ENCODE measurements at places on chromosomes 1 and 21.

DNA sequence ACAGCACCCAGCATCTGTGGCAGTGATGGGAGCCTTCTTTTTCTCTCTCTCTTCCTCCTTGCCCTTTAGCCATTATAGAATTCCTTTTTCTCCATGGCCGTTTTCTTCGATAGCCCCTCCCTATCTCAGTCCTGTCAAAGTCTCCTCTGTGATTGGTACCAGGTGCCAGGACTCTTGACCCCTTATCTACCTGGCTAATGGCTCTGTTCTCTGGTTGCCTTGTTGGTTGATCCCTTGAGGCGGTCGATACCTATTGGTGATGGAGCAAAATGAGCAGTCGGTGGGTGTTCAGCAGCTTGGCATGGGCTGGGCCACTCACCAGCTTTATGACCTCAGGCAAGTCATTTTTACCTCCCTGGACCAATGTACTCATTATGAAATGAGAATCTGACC is 2.0 kb downstream of the ATF3 start:
- no peak for DNase-seq

DNA sequence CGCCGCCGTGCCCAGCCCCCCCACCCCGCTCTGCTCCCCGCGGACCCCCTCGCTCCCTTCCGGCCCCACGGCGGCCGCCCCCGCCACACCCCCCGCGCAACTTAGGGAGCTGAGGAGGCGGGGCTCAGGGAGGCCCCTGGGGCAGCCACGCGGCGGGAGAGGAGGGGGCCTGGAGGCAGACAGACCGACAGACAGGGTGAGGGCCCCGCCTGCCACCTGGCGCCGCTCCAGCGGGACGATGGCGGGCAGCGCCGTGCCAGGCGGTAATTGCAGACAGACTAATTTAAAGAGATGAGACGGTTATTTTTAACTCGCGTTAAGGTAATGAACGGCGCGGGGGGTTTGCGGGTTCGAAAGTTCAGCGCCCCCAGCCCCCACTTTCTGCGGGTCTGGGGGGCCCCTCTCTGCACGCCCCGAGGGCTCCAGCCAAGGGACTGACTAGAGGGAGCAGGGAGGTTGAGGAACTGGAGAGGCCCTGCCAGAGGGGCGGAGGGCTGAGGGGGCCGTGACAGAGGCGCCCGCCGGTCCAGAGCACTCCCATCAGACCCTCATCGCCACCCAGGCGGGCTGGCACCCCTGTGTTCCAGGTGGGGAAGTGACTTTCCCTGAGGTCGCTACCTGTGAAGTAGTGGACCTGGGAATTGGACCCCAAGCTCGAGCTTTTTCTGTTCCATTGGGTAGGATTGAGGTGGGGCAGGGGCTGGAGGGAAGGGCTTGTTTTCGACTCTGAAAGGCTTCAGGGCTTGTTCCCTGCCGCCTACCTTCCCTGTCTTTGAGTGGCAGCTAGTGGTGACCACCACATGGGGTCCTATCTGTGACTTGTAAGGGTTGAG is 5.4 kb downstream of the FOXO6 start:
- no peak for DNase-seq

GRCh38 chr1:29689372-29690030 is 453.2 kb downstream of the PTPRU start:
- peak; percentile 30 for DNase-seq

DNA sequence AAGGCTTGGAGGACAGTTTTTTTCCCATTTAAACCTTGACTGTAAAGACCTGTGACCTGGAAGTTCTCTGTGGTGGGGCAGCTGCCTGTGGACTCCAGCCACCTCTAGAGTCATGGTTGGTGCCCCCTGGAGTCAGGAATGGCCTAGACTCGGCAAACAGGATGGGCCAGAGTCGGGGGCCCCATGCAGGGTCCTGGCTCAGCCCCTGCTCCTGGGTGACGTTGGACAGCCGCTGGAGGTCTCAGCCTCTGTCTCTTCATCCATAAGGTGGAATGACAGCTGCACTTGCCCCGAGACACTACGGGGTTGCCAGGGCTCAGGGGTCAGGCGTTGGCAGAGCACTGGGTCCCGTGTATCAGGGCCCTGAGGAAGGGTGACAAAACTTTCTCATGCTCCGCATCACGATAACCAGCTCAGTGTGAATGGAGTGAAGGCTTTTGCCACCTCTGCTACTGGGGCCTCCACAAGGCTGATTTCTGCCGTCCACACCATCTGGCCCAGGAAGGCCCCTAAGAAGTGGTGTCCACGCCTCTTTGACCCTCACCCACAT is 58.5 kb upstream of the TTC34 start:
- DNase-seq, result no peak

DNA sequence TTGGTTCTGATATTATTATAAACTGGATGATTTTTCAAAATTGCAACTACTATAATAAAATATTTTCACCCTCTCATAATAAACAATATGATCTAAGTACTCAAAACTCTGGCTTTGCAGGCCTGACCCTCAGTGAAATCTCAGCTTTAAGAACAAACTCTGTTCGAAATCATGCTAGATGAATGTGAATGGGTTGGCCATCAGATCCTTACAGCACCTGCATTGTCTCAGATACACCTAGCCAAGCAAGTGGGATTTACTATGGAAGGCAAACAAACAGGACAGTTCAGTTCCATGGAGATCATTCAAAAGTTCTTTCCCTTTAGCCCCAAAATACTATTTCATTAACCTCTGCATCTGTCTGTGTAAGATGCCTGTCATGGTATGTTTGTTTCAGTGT is 44.8 kb downstream of the STYXL2 start:
- no peak for DNase-seq

- DNase-seq, result no peak
Observed at GRCh38 chr1:45979074-45979777, 153.2 kb downstream of the PIK3R3 start.

- DNase-seq, result no peak
Observed at GRCh38 chr21:31445137-31445536, 101.1 kb upstream of the TIAM1 start.

DNA sequence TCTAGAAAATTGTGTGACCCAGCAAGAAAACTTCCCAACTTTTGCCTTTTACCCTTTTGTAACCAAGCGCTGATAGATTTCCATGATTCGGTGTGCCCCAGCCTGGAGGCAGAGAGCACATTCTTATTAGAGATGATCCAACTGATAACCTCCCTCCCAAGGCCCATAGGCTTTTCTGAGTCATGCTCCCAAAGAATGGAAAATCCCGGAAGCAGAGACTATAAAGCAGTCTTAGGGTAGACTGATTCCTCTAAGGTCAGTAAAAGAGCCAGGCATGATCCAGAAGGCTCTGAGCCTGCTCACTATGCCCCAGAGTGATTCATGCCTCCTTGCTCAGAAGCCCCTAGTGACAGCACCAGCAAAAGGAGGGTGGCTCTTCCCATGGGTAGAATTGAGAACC is 4.3 kb downstream of the CAMK1G start:
- DNase-seq, result no peak

DNA sequence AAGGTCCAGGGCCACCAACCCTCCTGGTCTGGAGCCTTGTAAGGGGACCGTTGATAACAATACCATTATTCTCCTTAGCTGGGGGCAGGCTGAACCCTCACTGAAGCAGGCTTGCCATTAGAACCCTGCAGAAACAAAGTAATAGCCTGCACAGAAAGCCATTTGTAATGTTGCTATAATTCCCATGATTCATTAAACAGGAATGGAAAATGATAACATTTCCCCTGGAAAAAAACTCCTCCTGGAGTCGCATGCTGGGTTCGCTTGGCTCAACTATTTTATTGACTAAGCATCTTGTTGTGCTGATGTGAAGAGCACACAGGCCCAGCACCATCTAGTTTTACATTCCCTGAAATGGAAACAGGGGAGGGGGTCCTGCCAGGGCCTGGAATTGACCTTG is 155.6 kb upstream of the CSF3R start:
- DNase-seq, result no peak

DNA sequence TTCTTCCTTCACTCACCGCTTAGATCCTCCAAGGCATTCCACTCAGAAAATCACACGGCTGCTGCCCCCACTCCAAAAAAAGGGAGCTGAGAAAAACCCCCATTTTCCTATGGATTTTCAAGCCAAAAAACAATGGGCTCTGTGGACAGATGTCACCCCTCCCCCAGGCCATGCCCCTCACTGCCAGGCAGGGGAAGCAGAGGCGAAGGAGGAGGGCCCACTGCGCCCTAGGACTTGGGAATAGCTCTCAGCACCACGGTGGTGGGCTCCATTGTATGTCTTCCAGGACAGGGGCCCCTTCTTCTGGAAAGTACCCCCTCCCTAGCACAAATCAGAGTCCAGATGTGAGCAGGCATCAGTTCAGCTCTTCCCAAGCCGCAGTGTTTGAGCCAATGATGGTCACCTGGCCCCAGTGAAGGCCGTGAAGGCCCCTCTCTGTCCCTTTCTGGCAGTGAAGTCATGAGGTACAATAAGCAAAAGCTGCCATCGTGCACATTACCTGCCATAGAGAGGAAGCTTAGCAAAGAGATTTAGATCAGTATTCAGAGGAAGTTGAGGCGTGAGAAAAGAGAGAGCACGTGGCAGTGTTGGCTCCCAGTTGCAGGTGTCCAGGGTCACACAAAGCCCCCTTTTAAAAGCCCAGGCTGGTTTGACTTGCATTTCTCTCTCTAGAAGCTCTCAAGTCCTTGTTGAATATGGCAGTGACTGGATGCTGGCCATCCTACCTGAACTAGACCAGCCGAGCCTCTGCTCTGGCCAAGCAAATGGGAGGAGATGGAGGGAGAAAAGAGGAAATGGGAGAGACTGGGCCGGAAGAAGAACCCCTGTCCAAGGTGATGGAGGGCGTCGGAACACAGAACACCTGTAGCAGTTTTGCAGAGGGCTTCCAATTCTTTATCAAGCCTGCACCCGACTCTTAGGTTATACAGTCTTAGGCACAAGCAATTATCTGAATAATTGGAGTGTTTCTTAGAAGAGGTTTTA is 149.0 kb downstream of the TOMM20 start:
- no peak for DNase-seq

- no peak for DNase-seq
Observed at GRCh38 chr1:229229721-229230139, 41.2 kb upstream of the RAB4A start.

GRCh38 chr1:15184436-15185241 is 31.1 kb downstream of the TMEM51 start:
- DNase-seq, result no peak

DNA sequence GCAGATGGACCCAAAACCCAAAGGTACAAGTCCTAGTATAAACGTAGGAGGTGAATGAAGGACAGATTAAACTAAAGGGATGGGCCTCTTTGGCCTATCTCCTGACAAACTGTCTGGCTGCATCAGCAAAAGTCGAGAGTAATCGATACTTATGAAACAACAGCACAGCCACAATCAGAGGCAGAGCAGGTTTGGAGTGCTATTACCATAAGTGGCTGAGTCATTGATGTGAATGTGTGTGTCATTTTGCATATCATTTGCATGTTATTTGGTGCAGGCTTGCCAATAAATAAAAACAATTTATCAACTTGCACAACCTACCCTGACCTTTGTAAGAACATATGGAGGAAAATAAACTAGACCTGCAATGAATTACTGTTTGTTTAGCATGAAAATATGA is 283.1 kb downstream of the NUF2 start:
- DNase-seq, result no peak

GRCh38 chr1:176826265-176826664 is 338.2 kb downstream of the ASTN1 start:
- DNase-seq, result no peak

- no peak for DNase-seq
Observed at GRCh38 chr1:179550746-179551682, 24.7 kb downstream of the NPHS2 start.

- DNase-seq, result no peak
Observed at GRCh38 chr1:244941121-244941520, 76.8 kb upstream of the HNRNPU start.

GRCh38 chr1:247496581-247497285 is 38.8 kb upstream of the OR2B11 start:
- DNase-seq, result no peak

DNA sequence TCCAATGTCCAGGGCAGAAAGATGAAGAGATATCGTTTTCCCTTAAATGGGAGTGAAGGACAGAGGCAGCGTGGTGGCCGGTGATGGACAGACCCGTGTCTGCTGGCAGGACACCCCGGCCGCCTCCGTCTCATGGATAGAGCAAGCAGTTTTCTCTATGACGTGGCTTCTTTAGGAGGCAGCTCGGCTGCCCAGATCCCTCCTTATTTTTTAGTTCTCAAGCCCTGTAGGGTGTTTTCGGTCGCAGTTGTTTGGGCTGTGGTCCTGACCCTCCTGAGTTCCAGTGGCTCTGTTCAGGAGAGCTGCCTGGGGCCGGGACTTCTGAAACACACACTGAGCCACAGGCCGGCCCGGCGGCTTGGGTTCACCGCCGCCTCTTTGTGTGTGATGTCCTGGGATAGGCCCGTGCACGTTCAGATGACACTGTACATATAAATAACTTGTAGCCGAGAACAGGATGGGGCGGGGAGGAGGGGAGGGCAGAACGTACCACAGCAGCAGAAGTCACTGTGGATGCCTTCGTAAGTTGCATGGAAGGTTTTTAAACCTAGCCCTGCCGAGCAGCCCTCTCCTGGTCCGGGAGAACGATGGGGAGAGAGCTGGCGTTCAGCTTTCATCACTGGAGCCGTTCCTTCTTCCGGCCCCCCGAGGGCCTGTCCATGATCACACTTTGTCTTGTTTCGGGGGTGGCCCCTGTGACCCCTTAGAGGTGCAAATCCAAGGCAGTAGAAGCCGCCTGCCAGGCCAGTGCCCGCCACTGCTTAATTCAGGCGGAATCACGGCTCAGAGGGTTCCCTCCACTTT is 65.2 kb downstream of the SIK1 start:
- peak; percentile 41 for DNase-seq

DNA sequence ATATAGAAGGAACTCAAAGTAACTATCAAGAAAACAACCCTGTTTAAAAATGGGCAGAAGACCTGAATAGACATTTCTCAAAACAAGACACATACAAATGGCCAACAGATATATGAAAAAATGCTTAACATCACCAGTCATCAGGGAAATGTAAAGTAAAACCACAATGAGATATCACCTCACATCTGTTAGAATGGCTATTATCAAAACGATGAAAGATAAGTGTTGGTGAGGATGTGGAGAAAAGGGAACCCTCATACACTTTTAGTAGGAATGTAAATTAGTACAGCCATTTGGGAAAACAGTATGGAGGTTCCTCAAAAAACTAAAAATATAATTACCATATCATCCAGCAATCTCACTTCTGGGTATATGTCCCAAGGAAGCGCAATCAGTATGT is 3.0 kb downstream of the CTSS start:
- DNase-seq, result no peak

- DNase-seq, result no peak
Observed at GRCh38 chr1:224450561-224451350, 16.2 kb upstream of the WDR26 start.

DNA sequence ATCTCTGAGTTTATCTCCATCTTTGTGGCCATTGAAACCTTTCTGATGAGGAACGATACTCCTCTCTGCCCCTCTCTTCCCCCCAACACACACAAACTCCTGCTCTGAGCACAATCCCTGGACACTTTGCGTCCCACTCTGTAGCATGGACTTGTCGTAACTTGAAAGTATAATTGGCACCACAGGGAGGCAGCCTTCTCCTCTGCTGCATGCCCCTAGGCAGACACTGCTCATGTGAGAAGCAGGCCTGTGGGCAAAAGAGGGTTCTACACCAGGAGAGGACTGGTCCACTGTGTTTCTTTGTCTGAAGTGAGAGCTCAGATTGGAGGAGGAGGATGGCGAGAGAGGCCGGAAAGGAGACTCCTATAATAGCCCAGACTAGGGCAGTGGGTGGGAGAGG is 3.8 kb upstream of the PARS2 start:
- DNase-seq, result no peak

- peak; percentile 95 for DNase-seq
Observed at GRCh38 chr1:2642560-2643413, 10.0 kb upstream of the MMEL1 start.

GRCh38 chr1:217141711-217142110 is 418.5 kb upstream of the ESRRG start:
- DNase-seq, result no peak
